ENCODE measurements at places on chromosomes 13 and 19.

DNA sequence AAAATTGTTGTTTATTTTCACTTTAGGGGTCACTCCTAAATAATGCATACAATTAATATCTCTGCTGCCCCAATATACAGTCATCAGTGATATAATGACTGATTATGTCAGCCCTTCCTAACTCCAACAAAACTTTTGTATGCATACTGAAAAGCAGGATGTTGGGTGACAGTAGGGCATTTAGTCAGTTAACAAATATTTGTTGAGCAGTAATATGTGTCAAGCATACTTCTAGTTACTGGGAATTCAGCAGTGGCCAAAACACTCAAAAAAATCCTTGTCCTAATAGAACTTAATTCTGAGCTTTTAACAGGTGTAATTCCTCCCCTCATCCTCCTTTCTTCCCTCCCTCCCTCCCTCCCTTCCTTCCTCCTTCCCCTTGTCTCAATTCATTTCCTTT lies 560.7 kb upstream of the KLHL1 start:
- DNase-seq, result no peak

- no peak for DNase-seq
Observed at GRCh38 chr13:113084094-113084942, 21.3 kb upstream of the F7 start.

GRCh38 chr13:28455580-28456194 lies 39.2 kb downstream of the FLT1 start:
- no peak for DNase-seq

DNA sequence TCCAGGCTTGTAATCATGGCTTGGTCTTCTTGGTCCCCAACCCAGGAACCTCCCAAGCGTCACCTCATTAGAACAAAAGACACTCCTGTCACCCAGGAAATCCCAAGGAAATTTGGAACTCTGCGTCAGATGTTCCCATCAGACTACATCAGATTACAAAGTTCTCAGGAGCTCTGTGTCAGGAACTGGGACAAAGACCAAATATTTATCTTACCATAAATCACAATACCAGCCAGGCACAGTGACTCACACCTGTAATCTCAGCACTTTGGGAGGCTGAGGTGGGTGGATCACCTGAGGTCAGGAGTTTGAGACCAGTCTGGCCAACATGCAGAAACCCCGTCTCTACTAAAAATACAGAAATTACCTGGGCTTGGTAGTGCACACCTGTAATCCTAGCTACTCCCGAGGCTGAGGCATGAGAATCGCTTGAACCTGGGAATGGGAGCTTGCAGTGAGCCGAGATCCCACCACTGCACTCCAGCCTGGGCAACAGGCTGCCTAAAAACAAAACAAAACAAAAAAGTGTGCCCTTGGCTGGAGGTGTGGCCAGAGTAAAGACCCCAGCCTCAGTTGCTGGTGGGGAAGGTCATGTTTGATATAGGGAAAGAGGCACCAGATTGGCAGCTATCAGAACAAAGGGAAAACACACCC lies 16.7 kb upstream of the CCDC124 start:
- no peak for DNase-seq

DNA sequence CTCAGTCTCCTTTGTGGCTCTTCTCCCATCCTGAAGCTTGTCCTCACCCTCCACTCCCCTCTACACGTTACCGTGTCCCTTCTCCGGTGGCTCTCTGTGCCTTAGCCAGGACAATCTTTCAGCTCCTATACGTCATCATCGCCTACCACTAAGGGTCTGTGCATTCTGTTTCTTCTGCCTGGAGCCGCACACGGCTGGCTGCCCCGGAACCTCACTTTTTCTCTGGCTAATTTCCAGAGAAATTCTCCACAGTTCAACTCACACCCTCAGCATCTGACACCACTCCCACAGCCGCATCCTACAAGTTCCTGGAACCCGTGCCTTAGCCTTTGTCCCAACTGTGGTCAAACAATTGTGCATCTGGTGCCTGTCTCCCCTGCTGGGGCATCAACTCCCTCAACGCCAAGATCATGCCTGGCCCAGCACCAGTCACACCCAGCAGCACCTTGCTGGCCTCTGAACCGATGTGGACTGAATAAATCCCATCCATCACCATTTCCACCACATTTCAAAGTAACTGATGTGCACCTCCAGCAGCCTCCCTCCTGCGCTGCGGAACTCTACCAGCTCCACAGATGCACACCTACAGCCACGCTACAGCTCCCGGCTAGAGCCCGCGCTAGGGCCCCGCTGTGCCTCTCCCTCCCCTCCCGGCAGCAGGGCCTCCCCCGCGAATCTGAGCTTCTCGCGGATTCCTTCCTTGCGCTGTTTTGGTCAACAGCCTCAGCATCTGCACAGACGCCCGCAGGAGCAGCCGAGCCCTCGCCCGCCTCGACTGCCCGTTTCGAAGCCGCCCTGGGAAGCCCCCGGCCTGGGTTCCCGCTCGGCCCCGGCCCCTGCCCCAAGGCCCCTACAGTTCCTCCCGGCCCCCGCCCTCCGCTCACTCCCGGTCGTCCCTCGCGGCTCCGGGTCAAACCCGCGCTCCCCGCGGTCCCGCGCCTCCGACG lies 689 bp downstream of the DCUN1D2 start:
- no peak for DNase-seq

- DNase-seq, result no peak
Observed at GRCh38 chr13:67519356-67519755, 289.2 kb upstream of the PCDH9 start.

DNA sequence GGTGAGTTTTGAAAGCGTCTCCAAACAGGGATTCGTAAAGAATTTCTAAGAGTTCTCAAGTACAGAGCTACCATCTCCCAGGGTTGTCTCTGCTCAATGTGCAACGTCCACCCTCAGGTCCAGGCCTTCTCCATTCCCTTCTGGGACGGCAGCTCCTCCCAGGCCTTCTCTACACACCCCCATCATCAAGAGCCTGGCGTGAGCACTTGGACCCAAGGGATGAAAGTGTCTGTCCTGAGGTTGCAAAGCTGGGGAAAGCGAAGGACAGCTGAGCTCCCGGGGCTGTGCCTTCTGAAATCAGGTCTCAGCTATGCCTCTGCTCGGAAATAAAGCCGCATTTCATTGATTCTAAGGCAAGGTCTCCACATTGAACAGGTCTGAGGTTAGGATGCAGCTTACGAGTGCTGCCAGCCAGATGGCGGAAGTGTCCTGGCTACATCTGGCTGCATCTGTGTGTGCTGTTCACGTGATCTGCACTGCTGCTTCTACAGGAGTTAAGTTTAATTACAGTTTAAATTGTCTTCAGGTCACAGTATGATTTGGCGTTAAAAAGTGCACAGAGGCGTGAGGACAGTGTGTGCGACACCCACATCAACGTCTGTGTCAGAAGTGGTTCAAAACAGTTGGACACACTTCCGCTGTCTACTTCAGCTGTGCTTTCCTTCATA lies 27.0 kb upstream of the MIER2 start:
- no peak for DNase-seq

GRCh38 chr13:30354493-30355383 lies 47.4 kb upstream of the KATNAL1 start:
- no peak for DNase-seq

DNA sequence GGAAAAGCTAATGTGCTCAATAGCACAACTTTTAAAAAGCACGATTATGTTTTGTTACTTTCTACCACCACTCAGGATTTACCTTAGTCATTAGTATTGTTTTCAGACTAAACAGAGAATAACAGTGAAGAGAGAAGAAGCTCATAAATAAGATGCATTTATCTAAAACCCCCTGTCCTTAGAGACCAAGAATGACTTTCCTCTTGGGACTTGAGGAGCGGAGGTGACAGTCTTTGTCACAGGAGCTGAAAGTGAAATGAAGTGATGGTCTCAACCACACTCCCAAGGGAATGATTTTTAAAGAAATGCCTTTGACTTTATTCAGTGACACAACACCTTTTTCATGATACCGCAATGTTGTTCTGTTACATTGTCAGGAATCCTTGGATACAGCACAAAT lies 190.6 kb upstream of the NBEA start:
- DNase-seq, result no peak

- no peak for DNase-seq
Observed at GRCh38 chr13:111228262-111229144, 91.9 kb upstream of the TEX29 start.

- DNase-seq, result no peak
Observed at GRCh38 chr19:15776991-15777970, 10.2 kb upstream of the OR10H5 start.

DNA sequence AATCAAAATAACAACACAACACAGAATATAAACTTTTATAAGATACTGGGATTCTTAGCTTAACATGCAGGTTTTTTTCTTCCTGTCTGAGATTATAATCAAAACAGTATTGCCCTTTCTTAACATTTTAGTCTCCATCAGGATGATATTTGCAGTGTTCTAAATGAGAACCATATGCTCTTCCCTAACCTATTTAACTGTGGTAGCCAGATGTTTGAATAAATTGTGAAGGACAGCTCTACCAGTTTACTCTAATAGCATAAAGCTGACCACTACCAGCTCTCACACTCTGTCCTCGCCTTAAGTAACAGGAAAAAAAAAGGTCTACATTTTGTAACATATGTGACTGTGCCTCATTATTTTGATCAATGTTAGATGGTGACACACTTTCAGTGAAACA lies 618.7 kb upstream of the SGCG start:
- no peak for DNase-seq

- DNase-seq, result no peak
Observed at GRCh38 chr13:50844084-50844875, 788 bp upstream of the DLEU7 start.

DNA sequence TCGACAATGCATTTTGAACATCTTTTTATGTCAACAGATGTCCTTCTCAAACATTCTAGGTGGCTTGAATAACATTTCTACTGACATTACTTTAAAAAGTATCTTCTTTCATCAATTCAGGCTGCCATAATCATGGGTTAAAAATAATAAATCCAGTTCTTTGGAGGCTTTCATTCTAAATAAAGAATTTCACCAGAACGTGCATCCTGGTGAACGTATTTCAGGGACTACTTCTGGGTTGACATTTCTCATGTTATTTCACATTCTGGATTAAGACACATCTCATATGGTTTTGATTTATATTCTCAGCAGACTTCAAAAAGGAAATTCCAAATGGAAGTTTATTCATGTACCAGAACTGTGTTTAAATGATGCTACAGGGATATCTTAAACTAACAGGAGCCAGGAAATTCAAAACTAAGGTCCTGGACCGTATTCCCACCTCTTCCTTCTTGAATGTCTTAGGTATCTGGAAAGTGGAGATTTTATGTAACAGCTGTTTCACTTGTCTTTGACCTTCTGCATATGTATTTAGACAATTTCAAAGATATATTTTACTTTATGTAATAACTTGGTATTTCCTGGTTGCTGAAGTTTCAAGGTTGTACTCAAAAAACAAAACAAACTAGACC lies 107.2 kb downstream of the STARD13 start:
- no peak for DNase-seq

DNA sequence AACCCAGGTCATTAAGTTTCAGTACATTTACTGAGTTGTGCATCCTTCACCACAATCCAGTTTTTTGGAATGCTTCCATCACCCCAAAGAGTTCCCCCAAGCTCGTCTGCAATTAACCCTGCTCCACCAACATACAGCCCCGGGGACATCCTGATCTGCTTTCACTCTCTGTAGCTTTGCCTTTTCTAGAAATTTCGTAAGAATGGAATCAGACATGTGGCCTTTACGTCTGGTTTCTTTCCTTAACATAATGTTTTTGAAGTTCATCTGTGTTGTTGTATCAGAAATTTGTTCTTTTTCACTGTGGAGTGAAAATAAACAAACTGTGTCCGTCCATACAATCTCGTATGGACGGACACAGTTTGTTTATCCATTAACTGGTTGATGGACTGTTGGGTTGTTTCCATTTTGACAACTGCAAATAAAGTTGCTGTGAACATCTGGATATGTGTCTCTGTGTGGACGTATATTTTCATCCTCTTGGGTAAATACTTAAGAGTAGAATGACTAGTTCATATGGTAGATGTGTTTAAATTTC lies 2.9 kb downstream of the KLHL26 start:
- no peak for DNase-seq

GRCh38 chr19:14830702-14831101 lies 4.3 kb downstream of the OR7A5 start:
- DNase-seq, result no peak

All from SJSA1 (cell line).